ENCODE measurements at places on chromosomes 7 and 10. TPM values are rescaled to one million over a fixed set of nuclear protein-coding genes. Genes with fewer than 3 reads are reported as not detected.

DNA sequence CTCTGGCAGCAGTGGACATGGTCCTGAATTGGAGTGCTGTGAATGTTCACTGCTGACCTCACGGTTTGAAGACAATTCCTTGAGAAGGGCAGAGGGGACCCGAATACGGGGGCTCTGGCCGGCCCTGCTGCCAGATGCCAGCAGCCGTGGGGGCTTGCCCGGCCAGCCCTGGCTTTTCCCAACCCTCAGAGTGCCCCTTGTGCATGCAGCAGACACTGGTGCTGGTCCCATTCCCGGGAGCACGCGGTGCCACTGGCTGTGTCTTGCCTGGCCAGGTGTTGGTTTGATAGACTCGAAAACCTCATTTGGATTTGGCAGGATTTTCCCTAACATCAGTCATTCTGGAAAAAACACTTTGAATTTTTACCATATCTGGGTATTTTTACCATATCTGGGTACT lies 49.1 kb downstream of the LHPP start:
- no peak for DNase-seq
- H3K27ac ChIP-seq: no peak overlapping the region
- H3K4me1 ChIP-seq: no peaks in the 10 kb centered on the region
- no peak overlapping the region for H3K4me3 ChIP-seq

DNA sequence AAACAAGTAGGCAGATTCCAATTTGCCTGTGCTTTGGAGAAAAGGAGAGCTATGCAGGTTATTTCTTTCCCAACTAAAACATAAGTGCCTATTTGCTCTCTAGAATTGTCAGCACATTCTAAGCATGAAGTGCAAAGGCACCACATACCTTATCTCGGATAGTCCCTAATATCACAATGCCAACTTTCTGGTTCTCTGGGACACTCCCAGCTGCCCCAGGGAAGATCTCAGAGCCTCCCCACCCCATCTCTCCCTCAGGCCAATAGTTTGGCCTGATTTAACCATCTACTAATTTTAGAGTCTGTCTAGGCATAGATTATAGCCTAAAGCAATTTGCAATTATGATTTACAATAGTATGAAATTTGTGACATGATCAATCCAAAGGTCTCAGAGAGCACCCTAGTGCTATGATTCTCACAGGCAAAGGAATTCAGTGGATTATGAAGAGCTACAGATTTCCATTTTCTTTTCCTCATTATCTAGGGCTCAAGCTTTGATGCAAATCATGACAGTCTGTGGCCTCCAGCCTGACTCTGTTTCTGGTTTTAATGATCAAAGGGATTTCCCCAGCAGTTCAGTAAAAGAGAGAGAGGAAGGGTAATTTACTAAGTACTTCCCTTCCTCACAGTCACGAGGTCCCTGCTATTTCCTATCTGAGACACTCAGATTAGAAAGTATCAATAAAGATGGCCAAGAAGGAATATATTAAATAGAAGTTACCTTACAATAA lies 29.0 kb upstream of the IL6 start:
- no peak for DNase-seq
- no peaks in the 10 kb centered on the region for H3K27me3 ChIP-seq
- H3K4me1 ChIP-seq: no peaks in the 10 kb centered on the region
- no peaks in the 10 kb centered on the region for H3K36me3 ChIP-seq
- no peak overlapping the region for H3K27ac ChIP-seq

GRCh38 chr10:124493214-124493882 lies 31.7 kb downstream of the LHPP start:
- H3K27me3 ChIP-seq: no peaks in the 10 kb centered on the region
- no peak overlapping the region for H3K4me3 ChIP-seq
- no peaks in the 10 kb centered on the region for H3K36me3 ChIP-seq
- peak; percentile 59 for DNase-seq
- H3K4me1 ChIP-seq: no peaks in the 10 kb centered on the region

GRCh38 chr7:43193893-43194292 lies 81.4 kb downstream of the HECW1 start:
- no peak overlapping the region for H3K27ac ChIP-seq
- H3K36me3 ChIP-seq: no peaks in the 10 kb centered on the region
- H3K4me3 ChIP-seq: no peak overlapping the region

MLXIPL gene
- 4.5 TPM for total RNA-seq
